RWPE1 (cell line): ENCODE measurements at places on chromosomes 5 and 9.
A peak's percentile ranks its signal among the peaks of the same experiment; 100 is the strongest.

GRCh38 chr9:91161465-91162300, 200.0 kb downstream of the AUH start:
- DNase-seq: no peak

DNA sequence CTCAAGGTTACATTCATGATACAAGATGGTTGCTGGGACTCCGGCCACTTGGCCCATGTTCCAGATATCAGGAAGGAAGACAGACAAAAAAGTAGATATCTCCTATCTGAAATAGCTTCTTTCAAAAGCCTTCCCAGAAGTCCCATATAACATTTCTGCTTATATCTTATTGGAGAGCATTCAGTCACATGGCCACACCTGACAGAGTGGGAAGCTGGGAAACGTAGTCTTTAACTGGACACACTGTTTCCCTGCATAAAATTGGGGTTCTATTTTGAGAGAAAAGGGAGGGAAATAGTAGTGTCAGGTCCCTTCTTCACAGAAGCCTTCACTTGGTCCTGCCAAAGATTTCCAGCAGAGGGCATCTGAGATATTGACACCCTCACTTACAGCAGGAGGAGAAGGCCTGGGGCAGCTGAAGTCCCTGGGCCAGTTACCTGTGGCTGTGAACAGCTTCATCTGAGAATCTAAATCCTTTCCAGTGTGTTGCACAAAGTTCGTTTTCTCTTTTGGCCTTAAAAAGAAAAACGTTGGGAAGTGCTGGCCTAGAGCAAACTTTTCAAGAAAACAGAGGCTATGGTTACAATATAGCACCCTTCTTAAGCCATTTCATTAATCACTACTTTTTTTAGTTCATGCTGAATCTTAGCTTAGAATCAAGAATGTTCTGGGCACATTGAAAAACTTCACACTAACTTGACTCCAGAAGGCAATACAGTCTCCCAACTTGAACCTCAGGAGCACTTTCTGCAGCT, 33.5 kb downstream of the SPEF2 start:
- DNase-seq: peak; percentile 38

GRCh38 chr5:23007236-23007635, 154.1 kb upstream of the CDH12 start:
- no peak for DNase-seq

DNA sequence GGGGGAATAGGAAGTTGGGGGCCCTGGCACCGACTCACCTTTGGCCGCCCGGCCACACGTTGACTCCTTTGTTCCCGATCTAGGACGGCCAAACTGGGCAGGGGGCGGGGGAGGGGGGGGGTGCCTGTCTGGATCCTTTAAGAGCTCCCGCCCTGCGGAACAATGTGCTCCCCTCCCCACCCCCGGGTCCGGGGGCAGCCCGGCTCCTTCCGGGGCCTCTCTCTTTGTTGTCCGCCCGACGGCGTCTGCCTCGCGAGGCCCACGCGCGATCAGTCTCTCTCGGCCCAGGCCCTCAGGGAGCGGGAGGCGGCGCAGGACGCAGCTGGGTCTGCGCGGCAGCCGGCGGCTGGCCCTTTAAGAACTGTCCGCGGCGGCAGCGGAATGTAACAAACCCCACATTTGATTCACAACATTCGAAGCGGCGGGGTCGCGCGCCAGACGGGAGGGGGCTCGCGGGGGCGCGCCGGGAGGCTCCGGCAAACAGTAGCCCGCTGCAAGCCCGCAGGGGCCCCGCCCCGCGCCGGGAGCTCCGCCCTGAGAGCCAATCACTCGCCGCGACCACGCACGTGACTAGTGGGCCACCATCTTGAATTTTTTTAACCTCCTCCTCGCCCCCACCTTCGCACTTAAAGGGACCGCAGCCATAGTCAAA, at the start of gene RNF44:
TSS of gene RNF44 (minus strand) at position 501 of the 652 bp plus-strand sequence. CDS start 4,930 bp downstream, outside the sequence.
- peak; percentile 97 for DNase-seq

DNA sequence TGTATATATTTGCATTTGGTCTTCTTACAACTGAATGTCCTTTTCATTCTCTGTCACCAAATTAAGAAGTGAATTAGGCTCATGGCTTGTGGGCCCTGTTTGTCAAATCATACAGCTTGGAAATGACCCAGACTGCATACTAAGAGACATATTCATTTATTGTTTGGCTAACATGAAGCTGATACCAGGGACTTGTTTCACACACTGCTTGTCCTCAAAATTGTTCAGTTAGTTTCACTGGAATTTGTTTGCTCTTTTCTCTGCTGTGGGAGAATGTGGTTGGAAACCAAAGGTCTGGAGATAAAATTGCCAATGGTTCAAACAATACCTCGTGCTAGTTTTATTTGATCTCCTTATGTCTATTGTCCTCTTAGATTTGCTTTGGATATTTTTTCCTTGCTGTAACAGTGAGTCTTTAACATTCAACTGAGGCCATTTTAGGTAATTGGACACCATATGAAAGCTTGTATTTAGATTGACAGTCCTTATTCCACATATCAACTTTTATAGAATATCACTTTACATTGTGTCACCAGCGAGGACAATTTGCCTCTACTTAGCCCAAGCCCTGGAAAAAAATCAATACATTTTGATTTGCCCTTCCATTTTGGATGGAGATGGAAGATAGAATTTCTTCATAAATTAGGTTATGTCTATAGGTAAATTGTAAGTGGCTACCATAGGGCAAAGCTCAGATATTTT, 144.3 kb upstream of the MTAP start:
- no peak for DNase-seq

- DNase-seq: peak; percentile 66
These were observed 15.1 kb downstream of the PLK2 start for GRCh38 chr5:58444805-58445204.

GRCh38 chr9:125374443-125375309, 113.0 kb downstream of the GAPVD1 start:
- peak; percentile 91 for DNase-seq

- no peak for DNase-seq
These were observed 417.9 kb downstream of the SLCO4C1 start for GRCh38 chr5:101878190-101878589.

DNA sequence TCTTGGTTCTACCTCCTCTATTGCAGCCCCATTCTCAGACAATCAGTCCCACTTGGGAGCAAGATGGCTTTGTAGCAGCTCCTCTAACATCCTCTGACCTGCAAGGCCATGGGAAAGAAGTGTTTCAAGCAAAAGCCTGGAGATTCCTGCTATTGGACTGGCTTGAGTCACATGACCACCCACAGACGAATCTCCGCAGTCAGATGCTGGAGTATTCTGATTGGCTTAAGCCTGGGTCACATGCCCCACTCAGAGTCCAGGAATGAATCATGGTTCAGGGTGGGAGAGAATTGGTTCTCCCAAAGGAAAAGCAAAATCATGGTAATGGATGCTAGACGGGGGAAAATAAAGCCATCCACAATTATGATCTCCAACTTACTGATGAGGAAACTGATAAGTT, 22.6 kb upstream of the LMX1B start:
- DNase-seq: peak; percentile 53

- no peak for DNase-seq
These were observed 504.4 kb upstream of the WWC1 start for GRCh38 chr5:167786871-167787578.

DNA sequence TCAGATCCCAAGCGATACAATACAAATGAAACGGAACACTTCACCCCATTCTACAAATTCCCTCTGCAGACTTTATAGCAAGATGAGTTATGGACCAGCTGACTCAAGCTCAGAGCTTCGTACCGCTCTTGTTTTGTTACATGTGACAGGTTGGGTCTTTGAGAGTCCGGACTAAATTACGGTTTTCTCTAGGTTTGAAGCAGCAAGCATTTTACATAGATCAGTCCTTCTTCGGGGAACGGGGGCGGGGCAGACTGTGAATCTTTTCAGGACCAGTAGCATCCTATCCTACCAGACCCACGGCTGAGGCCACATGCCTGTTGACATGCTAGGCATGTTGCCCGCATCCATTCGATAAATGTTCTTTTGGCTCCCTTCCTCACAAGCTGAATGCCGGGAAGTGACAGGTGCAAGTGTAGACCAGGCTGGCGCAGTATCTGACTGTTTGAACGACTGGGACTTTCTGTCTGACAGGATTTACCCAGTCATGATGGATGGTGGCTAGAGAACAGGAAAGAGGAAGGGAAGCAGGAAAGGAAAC, 811.0 kb upstream of the GRAMD2B start:
- DNase-seq: no peak

GRCh38 chr9:14437354-14438231, 123.7 kb upstream of the NFIB start:
- DNase-seq: no peak

GRCh38 chr5:174176511-174176910, 131.0 kb downstream of the NSG2 start:
- DNase-seq: no peak

DNA sequence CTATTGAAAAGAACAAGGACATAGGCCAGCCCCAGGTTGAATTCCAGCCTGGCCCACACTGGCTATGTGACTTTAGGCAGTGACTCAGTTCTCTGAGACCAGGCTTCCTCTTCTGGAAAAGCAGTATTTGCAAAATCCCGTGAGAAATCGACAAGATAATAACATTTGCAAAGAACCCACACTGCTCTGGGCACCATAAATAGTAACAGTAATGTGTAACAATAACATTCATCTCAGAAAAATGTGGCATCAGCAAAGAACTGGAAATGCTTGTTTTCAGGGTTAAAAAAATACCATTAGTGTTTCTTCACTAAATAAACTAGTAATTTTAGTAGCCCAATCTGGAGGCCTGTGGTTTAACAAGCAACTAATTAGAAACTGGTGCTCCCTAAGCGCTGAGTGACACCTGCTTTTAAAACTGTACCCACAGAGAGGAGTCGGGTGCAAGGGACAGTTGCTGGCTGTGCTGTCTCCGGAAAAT, 148.4 kb downstream of the TTLL11 start:
- peak; percentile 70 for DNase-seq

DNA sequence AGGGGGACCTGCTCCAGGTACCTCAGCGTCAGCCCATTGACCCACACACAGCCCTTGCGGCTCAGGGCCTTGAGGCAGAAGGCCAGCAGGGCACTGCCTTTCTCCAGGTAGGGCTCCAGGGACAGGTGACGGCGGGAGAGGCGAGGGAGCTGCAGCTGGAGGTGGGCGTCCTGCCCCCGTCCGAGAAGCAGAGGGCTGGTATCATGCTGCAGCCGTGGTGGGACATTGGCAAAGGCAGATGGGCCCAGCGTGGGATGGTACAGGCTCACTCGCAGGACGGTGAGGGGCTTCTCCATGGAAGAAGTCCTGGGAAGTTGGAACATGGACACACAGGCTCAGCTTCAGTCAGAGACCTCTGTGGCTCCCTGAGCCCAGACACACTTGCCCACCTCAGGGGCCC, 2.5 kb upstream of the DCANP1 start:
- DNase-seq: no peak

DNA sequence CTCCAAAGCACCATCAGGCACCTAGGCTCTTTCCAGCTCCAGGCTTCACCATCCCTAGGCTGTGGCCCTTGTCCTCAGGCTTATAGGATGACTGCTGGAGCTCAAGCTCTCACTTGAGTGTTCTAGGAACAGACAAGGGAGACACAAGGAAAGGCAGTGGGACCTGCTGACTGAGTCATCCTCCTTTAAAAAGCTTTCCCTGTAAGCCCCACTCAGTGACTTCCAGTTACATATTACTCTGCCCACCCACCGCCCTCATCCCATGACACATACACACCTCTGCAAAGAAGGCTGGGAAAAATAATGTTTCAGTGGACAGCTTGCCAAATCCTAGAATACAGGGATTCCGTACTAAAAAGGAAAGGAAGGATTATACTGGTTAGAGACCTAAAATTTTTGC, 154.2 kb upstream of the ZNF366 start:
- DNase-seq: no peak

- DNase-seq: no peak
These were observed 67.2 kb upstream of the DAP start for GRCh38 chr5:10828241-10828640.

GRCh38 chr9:104921067-104921741, 6.8 kb downstream of the ABCA1 start:
- DNase-seq: no peak

GRCh38 chr9:116928884-116929283, 241.8 kb downstream of the TRIM32 start:
- DNase-seq: peak; percentile 71

DNA sequence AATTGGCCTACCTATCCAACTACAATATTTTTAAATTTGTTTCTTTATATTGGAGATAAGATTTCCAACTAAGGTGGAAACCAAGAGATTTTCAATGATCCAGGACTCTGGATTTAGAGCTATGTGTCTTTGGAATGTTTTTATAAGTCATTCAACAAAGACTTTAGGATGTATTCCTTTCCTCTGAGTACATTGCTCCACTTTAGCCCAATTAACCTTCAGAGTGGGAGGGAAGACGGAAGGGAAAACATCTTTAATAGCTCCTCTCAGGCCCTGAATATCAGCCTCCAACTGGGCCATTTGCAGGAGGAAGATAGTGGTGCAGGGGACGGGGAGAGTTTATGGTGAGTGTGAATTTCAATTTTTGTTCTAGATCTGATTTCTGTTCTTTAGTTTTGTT, 239.2 kb downstream of the PIK3R1 start:
- no peak for DNase-seq

- peak; percentile 84 for DNase-seq
These were observed 26.7 kb downstream of the ERGIC1 start for GRCh38 chr5:172860520-172861443.

- no peak for DNase-seq
These were observed 5.3 kb upstream of the BARHL1 start for GRCh38 chr9:132577119-132577518.

- no peak for DNase-seq
These were observed 3.1 kb upstream of the BARX1 start for GRCh38 chr9:93958121-93958818.

- DNase-seq: no peak
These were observed 125.6 kb downstream of the TMEM161B start for GRCh38 chr5:88142886-88143692.

DNA sequence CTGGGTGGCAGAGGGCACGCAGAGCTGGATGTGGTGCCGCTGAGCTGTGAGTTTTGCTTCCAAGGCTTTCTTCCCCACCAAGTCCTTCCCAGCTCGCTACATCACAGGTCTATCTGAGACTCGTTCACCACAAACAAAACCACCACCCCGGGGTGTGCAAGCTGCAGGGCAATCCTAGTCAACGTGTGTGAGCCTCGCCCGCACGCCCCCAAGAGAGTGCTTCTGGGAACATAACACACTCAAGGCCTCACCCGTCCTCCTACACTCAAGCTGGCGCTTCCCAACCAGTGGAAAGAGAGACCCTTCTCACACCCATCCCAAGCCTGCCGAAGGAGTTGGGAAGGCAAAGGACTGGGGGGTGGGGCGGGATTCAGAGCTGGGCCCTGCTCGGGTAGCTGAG, 10.6 kb downstream of the SNAPC4 start:
- no peak for DNase-seq

- DNase-seq: no peak
These were observed 177.7 kb downstream of the CPLANE1 start for GRCh38 chr5:37071487-37071886.
